ENCODE measurements at places on chromosomes 7 and 10.

DNA sequence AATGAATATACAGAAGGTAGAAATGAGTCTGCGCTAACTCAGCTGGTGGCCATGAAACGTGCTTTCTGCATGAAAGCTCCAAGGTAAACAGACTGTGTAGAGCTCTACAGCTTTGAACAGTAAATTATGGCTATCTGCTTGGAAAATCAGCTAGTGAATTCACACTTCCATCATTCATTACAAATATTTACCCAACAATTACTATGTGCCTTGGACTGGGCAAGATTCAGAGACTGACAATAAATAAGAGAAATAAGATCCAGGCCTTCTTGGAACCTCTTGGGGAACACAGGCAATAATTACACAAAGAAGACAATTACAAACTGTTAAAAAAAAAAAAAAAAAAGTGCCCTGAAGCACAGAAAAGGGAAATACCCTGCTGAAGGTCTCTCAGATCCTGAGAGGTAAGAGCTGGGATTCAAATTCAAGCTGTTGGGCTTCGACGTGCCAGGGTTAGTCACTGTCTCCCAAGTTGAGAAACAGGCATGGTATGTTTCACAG lies 15.8 kb downstream of the TSPAN12 start:
- peak; percentile 41 for DNase-seq

GRCh38 chr7:97272237-97272975 lies 154.9 kb downstream of the SDHAF3 start:
- no peak for DNase-seq

- no peak for DNase-seq
These were observed 677.8 kb downstream of the SDK1 start for GRCh38 chr7:3978839-3979238.

GRCh38 chr7:97342512-97342911 lies 225.0 kb downstream of the SDHAF3 start:
- DNase-seq = no peak

DNA sequence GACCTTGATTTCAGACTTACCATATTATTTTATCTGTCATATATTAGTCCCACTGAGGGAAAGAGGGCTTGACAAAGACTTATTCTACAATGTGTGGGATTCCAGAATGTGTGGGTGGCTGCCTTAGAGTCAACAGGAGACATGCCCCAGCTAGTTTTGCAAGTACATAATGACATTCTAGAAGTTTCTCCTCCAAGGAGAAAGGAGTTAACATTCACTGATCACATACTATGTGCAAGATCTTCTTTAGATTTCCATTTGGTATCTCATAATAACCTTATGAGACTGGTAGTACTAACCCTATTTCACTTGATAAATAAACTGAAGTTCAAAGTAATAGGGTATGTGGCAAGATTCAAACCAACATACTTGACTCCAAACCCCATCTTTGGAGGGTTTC lies 25.2 kb downstream of the IRF5 start:
- no peak for DNase-seq

DNA sequence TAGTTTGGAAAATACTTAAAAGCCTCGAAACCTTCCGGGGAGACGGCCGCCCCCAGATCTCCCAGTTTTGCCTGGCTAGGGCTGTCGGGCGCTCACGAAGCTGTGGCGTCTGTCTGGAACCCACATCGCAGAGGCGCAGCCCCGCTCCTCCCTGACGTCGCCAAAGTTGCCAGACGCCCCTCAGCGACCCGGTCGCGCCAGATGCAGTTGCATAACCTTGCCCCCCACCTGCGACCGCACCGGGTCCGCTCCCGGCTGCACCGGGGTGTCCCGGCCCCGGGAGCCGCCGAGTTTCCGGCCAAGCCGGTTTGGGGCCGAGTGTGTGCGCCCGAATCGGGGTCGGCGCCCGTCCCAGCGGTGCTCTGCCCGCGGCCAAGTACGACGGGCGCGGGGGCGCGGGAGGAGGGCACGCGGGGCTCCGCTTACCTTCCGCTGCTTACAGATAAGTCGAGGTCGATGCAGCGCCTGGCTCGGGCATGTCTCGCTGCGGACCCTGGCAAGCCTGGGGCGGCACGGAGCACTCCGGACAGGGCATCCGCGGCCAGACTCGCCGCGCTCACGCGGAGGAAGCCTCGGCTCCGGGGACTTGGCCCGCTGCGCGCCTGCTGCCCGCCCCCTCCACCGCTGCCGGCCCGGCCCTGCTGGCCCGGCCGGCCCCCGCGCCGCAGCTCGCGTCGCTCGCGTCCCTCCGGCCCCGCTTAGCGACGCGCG lies 665 bp downstream of the INSYN2A start:
- no peak for DNase-seq

DNA sequence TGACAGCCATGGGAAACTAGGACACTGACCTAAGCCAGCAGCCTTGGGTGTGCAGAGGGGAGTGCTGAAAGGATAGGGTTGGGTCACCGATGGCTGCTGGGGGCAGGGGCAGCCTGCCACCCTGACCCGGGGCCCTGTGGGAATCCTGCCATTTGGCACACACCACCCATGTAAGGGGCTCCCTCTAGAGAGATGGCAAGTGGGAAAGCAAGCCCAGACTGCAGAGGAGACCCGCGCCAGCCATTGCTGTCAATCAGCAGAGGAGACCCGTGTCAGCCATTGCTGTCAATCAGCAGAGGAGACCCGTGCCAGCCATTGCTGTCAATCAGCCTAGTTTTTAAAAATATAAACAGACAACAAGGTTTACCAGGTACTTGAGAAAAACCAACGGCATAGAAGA lies 27.4 kb upstream of the PRKAG2 start:
- DNase-seq = no peak

- DNase-seq = no peak
These were observed 15.3 kb upstream of the THSD7A start for GRCh38 chr7:11847336-11847735.

DNA sequence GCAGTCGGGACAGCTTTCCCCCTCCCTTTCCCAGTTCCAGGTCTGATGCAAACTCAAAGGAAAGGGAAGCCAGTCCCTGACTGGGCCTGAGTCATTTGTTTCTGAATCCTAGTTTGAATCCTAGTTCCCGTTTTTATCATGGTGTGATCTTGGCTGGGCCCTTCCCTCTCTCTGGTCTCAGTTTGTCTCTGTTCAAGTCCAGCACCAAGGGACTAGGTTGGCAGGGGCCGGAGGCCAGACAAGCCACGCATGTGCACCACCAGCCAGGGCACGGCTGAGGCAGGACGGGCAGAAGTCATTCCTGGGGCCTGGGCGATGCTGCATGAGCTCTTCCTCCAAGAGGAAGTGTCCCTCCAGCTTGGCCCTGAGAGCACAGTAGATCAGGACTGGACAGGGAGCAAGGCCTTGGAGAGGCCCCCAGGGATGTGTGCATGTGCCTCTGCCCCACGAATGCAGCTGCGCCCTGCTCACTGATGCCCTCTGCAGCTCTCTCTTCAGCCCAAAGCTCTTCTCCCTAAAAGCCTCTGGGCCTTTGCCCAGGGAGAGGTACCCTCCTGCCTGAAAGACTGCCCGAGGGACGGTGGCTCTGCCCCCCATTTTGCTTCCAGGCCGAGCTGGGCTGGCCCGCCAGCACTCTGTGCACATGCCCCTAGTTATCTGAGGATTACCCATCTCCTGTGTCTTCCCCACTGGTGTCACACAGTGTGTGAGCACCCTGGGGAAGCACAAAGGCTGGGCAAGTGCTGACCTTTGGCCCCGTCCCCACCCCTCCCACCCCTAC lies 86.7 kb downstream of the ZMIZ1 start:
- no peak for DNase-seq

- DNase-seq = no peak
These were observed 489.1 kb downstream of the SUGCT start for GRCh38 chr7:40623863-40624262.

DNA sequence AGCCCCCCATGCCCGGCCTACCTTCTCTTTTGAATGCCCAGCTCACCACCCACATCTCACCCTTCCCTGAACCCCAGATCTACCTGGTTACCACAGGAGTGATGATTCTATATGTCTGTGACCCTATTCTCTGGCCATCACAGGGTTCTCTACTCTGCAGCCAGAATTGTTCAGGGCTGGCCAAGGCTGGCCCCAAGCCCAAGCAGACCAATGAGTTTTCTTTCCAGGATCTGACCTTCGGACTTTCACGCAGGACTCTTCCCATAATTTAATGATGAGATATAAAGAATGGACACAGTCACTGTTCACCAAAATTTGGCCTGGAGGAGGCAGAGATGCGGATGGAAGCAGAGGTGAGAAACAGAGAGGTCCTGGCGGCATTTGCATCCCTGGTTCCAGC lies 72.6 kb downstream of the PIP4K2A start:
- DNase-seq = no peak

GRCh38 chr7:115340828-115341227 lies 418.9 kb downstream of the MDFIC start:
- DNase-seq = no peak

DNA sequence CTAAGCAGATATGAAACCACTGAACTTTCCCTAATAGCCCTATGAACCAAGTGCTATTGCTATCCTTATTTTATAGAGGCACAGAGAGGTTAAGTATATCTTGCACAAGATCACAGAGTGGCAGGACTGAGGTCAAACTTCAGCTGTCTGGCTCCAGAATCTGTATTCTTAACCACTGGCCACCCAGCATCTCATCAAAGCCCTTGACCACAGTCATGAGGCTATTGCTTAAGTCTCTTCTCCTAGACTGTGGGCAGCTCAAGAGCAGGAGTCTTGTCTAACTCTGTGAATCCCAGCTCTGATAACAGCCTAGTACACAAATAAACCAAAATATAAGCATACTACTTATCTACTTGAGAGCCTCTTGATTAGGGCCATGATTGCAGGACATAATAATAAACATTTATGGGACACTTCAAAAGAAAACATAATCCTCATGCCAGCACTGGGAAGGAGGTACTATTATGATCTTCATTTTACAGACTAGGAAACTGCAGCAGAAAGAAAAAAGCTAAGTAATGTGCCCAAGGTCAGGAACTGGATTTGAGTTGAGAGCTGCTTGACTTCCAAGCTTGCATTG lies 22.4 kb upstream of the SMC3 start:
- no peak for DNase-seq

DNA sequence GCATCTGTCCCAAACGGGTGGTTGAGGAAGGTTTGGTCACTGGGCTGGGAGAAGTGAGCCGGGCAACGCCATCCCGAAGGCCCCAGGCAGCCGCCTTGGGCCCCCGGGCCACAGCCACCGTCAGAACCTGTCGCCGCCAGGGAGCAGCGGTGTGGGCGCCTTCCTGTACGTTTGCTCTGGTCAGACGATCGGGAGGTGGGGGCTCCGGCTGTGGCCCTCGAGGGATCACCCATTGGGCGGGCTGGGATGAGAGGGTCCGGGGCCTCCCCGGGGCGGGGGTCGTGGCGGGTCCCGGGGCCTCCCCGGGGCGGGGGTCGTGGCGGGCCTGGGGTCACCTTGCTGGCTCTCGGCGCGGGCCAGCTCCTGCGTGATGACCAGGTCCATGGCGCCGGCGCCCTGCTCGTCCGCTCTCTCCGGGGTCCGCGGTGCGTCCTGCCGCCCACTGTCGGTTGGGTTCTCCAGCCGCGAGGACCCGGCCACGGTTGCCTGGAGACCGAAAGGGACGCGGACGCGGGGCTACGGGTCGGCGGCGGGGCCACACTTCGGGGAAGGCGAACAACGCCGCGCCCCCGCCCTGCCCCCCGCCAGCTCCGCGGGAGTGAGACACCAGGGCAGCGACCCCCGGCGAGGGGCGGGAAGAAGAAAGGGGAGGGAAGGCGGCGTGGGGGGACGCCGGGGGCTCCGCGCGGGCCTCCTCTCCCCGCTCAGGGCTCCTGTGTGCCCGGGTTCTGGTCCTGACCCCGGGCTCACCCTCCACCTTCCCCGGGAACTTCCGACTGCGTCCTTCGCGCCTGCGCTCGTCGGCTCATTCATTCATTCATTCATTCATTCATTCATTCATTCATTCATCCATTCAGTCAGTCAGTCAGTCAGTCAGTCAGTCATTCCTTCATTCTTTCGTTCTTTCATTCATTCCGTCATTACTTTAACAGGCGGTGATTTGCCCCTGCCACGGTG lies at the start of gene CFAP46:
CFAP46 (minus strand) TSS at position 470 of the 957 bp plus-strand sequence; CDS start at position 384, 86 bp downstream.
- no peak for DNase-seq

- DNase-seq = no peak
These were observed 118.5 kb upstream of the CHST15 start for GRCh38 chr10:124211921-124212320.

GRCh38 chr10:30050411-30050810 lies 9.0 kb downstream of the JCAD start:
- no peak for DNase-seq

GRCh38 chr7:12738665-12739064 lies 51.2 kb downstream of the ARL4A start:
- no peak for DNase-seq

DNA sequence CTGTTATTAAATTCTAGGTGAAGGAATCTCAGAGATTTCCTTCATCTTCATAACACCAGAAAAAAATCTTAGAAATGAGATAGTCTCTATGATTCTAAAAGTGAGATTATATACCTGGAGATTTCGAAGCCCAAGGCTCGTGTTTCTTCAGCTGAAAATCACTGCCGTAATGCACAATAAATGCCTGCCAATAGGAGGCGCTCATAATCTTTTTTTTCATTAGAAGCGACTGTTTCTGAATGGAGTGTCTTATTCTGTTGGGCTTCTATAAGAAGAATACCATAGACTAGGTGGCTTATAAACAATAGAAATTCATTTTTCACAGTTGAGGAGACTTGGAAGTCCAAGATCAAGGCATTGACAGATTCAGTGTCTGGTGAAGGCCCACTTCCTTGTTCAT lies 294.7 kb downstream of the PRKG1 start:
- DNase-seq = no peak

DNA sequence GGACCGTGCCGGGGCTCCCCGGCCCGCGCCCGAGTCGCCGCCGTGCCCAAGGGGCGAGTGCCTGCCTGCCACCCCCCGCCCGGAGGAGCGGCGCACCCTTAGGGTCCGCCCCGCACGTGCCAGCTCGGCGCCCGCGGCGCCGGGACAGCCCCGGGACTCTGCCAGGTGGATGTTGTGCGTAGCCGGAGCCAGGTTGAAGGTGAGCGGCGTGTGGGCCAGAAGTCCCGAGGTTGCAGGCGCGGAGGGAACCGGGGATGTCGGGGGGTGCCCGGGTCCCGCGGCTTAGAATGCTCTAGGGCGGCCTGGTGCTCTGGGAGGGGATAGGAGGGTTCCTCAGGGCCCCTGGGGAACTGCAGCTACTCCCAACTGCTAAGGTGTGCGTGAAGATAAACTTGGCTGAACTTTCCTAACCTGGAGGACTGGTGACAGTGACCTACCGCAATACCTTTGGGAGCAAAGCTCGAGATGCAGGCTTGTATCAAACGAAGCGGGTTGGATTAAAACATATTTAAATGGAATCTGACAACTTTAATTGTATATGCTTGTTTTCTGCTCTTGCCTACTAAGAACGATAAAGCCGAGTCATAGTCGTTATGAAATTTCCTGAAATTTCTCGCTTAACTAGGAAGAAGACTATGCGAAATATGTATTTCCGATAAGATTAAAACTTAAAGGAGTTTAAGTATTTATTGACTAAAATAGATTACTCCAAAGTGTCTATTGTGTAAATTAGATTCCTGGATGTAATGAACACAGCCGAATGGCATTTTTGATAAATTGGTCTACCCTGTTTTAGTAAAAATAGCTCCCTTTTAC lies at the start of gene CUX1:
CUX1 (plus strand) TSS at position 156 of the 816 bp plus-strand sequence; CDS start at position 170, 14 bp downstream.
- DNase-seq = no peak
